ENCODE measurements at places on chromosomes 16 and 17.

GRCh38 chr16:78895681-78896080 lies 704.9 kb downstream of the MAF start:
- no peak overlapping the region for H3K4me3 ChIP-seq
- no peaks in the 10 kb centered on the region for H3K27me3 ChIP-seq
- no peak overlapping the region for H3K27ac ChIP-seq

DNA sequence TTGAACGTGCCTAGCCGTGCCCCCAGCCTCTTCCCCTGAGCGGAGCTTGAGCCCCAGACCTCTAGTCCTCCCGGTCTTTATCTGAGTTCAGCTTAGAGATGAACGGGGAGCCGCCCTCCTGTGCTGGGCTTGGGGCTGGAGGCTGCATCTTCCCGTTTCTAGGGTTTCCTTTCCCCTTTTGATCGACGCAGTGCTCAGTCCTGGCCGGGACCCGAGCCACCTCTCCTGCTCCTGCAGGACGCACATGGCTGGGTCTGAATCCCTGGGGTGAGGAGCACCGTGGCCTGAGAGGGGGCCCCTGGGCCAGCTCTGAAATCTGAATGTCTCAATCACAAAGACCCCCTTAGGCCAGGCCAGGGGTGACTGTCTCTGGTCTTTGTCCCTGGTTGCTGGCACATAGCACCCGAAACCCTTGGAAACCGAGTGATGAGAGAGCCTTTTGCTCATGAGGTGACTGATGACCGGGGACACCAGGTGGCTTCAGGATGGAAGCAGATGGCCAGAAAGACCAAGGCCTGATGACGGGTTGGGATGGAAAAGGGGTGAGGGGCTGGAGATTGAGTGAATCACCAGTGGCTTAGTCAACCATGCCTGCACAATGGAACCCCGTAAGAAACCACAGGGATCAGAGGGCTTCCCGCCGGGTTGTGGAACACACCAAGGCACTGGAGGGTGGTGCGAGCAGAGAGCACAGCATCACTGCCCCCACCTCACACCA lies 724 bp downstream of the GAA start:
- no peaks in the 10 kb centered on the region for H3K36me3 ChIP-seq
- no peaks in the 10 kb centered on the region for H3K27me3 ChIP-seq
- H3K27ac ChIP-seq, result peak overlapping the region; percentile 91
- peak overlapping the region; percentile 92 for H3K4me3 ChIP-seq

DNA sequence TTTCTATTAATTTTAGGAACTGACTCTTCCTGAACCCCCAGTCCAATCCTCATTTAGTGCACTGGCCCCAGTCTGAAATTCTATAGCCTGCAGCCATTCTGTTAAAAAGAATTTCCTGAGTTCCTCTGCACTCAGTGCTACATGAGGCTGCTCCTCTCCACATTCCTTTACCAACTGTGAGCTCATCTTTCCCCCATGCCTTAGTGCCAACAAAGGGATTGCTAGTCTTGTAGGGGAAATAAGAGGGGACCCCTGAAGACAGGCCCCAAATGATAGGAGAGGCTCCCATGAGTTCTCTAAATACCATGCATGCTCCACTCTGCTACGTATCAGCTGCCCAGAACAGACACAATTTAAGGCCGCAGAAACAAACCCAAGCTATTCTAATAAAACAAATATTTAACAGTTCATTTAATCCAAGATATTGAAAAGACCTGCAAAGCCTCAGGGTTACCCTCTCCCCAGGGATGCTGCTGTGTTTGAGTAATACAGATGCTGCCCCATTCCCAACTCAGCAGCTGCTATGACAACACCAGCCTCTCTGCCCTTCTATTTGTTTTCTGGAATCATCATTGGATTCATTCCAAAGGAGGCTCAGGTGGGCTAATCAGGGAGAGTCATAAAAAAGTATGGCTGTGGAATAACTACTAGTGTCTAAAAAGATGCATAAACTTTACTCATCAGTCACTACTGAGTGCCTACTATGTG lies 228.5 kb downstream of the TOX3 start:
- DNase-seq, result no peak
- H3K36me3 ChIP-seq, result no peaks in the 10 kb centered on the region
- H3K4me1 ChIP-seq, result no peaks in the 10 kb centered on the region
- H3K27me3 ChIP-seq, result no peaks in the 10 kb centered on the region
- no peak overlapping the region for H3K27ac ChIP-seq

GRCh38 chr17:48882272-48882671 lies 10.3 kb upstream of the ATP5MC1 start:
- H3K27me3 ChIP-seq, result no peaks in the 10 kb centered on the region
- H3K4me3 ChIP-seq, result no peak overlapping the region
- DNase-seq, result no peak

- H3K27ac ChIP-seq, result peak overlapping the region; percentile 35
- H3K27me3 ChIP-seq, result no peaks in the 10 kb centered on the region
- H3K4me3 ChIP-seq, result no peak overlapping the region
- no peaks in the 10 kb centered on the region for H3K36me3 ChIP-seq
- DNase-seq, result no peak
- H3K4me1 ChIP-seq, result no peaks in the 10 kb centered on the region
These were observed 186.6 kb downstream of the C16orf78 start for GRCh38 chr16:49560004-49560830.

GRCh38 chr17:66462010-66462409 lies 159.6 kb downstream of the PRKCA start:
- DNase-seq, result peak; percentile 50
- H3K27me3 ChIP-seq, result no peaks in the 10 kb centered on the region
- peaks cover 8% of the 10 kb centered on the region for H3K4me1 ChIP-seq
- H3K4me3 ChIP-seq, result no peak overlapping the region
- H3K27ac ChIP-seq, result peak overlapping the region; percentile 76
- no peaks in the 10 kb centered on the region for H3K36me3 ChIP-seq

DNA sequence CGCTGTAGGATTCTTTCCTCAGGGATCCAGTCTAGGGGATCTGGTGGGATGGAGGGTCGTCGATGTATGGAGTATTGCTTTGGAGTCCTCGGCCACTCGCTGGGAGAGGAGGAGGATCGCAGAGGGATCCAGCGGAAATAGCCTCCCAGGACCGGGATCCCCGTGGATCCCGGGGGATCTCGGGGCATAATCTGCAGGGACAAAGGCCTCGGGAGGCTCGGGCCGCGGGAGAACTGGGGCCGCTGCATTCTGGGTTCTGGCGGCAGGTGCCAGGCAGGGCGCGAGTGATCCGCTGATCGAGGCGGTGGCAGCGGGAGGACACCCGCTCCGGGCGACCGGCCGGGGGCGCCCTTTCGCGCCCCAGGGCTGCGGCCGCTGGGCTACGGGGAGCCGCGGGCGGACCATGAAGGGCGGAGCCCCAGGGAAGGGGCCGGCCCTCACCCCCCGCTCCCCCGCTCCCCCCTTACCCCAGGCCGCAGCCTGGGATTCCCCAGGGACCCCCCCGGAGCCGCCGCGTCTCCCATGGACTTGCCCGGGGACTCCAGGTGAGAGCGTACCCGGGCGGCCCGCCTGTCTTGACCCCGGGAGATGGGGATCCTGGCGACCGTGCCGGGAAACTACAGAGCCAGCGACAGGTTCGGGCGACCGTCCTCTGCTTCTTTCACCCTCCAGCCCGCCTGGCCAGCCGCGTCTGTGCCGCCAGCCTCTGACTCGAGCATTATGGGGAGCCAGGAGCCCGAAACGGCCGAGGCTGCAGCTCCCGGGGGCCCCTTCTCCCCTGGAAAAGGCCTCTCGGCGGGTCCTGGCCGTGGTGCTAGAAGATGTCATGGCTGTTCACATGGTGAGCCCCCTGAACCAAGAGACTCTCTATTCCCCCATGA lies 604 bp downstream of the PRR14 start:
- peak overlapping the region; percentile 84 for H3K4me3 ChIP-seq
- no peaks in the 10 kb centered on the region for H3K36me3 ChIP-seq
- peak overlapping the region; percentile 97 for H3K27ac ChIP-seq
- peak; percentile 80 for DNase-seq
- H3K27me3 ChIP-seq, result no peaks in the 10 kb centered on the region

GRCh38 chr17:58691701-58692238 lies at the start of gene TEX14:
TSS of gene TEX14 (minus strand) at chr17:58692045. CDS start at chr17:58652001, 40,044 bp downstream.
- no peak for DNase-seq
- no peaks in the 10 kb centered on the region for H3K36me3 ChIP-seq
- H3K4me1 ChIP-seq, result peaks cover 5% of the 10 kb centered on the region
- H3K27me3 ChIP-seq, result no peaks in the 10 kb centered on the region
- H3K27ac ChIP-seq, result peak within 1 kb of the TSS; percentile 87
- H3K4me3 ChIP-seq, result peak within 1 kb of the TSS; percentile 68

DNA sequence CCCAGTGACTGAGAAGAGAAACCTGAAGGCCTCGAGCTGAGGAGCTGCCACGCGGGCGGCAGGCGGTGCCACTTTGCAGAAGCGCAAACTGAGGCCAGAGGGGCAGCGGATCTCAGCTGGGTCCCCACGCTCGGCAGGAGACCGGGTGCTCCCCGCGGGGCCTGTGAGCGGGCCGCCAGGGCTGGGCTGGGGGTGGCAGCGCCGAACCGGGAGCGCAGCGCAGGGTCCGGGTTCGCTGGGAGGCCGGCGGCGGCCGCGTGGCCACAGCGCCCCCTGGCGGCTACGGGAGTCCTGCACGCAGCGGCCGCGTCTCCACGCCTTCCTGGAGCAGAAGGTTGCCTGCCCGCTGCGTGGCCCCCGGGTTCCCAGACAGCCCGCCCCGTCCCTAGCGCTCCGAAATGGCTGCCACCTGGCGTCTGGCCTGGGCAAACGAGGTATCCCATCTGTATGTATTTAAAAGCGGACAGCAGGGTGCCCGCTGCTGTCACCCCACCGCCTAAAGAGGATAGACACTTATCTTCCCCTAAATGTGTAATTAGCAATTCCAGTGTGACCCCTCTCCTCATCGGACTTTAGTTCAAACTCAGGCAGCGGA lies 96.1 kb upstream of the CDH5 start:
- H3K27me3 ChIP-seq, result peaks cover 4% of the 10 kb centered on the region
- no peaks in the 10 kb centered on the region for H3K36me3 ChIP-seq
- H3K4me3 ChIP-seq, result no peak overlapping the region
- H3K27ac ChIP-seq, result peak overlapping the region; percentile 38
- DNase-seq, result peak; percentile 61
- no peaks in the 10 kb centered on the region for H3K4me1 ChIP-seq

DNA sequence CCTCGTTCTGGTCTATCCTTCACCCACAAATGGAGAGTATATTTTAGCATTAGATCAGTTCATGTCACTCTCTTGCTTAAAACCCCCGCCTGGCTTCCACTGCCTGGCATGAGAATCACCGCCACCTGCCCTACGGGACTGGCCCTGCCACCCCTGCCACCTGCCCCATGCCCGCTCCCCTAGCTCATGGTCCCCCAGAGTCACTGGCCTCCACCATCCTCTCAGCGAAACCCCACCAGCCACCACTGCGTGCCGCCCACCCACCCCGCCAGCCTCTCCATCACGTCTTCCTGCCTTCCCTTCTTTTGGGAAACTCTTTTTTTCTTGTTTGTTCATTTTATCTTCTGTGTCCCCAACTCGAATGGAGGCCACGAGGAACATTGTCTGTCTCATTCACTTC lies 982 bp upstream of the ENPP7 start:
- no peaks in the 10 kb centered on the region for H3K4me1 ChIP-seq
- no peak for DNase-seq
- no peaks in the 10 kb centered on the region for H3K27me3 ChIP-seq
- no peak overlapping the region for H3K27ac ChIP-seq
- no peak overlapping the region for H3K4me3 ChIP-seq

- H3K27ac ChIP-seq, result no peak overlapping the region
- no peak overlapping the region for H3K4me3 ChIP-seq
- DNase-seq, result no peak
- H3K4me1 ChIP-seq, result no peaks in the 10 kb centered on the region
These were observed 142.9 kb downstream of the C16orf78 start for GRCh38 chr16:49516382-49517036.
